ENCODE measurements at places on chromosomes 2 and 18. TPM values are rescaled to one million over a fixed set of nuclear protein-coding genes. Genes with fewer than 3 reads are reported as not detected.

DNA sequence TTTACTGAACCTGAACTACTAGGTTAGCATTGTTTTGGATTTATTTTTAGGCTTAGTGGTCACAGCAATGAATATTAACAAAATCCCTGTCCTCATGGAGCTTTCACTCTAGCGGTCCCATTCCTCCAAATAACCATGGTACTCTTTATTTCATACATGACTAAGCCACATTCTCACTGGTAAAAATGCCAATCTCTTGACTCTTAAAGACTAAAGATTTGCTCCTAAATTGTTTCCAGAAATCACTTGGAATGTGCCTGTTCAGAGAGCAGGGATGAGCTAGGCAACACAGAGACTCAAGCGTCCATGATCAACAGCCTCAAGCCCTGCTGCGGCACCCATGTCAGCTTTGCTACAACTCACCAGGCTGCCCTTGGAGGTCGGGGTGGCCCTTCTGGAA lies 13.5 kb downstream of the LMAN1 start:
- no peak for DNase-seq

GRCh38 chr2:66733364-66733999 lies 298.6 kb downstream of the MEIS1 start:
- no peak for DNase-seq

DNA sequence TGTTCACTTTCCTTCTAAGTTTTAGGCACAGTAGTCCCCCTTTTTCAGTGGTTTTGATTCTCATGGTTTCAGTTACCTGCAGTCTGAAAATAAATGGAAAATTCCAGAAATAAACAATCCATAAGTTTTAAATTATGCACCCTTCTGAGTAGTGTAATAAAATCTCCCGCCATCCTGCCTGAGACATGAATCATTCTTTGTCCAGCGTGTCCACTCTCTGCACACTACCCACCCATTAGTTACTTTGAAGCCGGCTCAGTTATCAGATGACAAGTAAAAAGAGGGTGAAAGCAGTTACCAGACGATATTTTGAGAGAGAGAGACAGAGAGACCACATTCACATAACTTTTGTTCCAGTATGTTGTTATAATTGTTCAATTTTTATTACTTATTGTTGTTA lies 400.5 kb downstream of the TMX3 start:
- DNase-seq = no peak

CABYR gene
- total RNA-seq = 5.3 TPM
